NCI-H1417 treated with DMSO at 0.1 percent for 48 hours (cell line): ENCODE measurements at places on chromosomes 3 and 15.

DNA sequence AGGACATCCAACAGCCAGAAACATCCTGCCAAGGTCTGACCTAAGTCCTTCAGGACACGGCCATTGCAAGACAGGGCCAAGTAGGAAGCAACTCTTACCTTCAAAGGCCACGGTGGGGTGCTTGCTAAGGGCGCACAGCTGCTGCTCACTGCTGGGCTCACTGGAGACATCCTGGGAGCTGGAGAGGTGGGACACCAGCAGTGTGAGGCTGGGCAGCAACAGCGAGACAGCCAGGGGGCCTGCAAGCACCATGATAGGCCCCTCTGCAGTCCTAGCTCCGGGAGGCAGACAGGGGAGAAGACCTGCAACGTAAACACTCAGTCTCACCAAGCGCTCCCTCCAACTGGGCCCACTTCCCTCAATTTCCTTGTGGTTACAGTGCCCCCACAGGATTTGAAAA is 79.2 kb downstream of the SEMA5B start:
- no peak for DNase-seq

- DNase-seq: no peak
Measured at GRCh38 chr3:189460511-189460910, 170.7 kb upstream of the TP63 start.

DNA sequence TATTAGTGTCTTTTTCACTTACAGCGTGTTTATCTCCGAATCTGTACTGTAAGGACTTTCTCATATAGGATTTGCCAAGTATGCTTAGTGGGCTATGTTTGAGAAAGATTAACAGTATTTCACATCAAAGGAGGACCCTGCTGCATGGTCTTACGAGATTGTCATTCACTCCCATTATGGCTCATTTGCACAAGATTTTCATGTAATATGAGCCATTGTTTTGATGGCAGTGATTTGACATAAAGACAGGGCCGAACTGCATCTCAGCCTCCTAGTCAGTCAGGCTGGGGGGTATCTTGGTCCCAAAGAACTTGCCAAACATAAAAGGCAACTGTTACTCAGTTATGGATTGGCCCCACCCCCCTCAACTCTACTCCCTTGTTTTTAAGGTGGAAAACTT is 205.9 kb downstream of the ZIC1 start:
- no peak for DNase-seq

GRCh38 chr3:187639927-187640568 is 30.1 kb downstream of the SST start:
- DNase-seq: no peak

DNA sequence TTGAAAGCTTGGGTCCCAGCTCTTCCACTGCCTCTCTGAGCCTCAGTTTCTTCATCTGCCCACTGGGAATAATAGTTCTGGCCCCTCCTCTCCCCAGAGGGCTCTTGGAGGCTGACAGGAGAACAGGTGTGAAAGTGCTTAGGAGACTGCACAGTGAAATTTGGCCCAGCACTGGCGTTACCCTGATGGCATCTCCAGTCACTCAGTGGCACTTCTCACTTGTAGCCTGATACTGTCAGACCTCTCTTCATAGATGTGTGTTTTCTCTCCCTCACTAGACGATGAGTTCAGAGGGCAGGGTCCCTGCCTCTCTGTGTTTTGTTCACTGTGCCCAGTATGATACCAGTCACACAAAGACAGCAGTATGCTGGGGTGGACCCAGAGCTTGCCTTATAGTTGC is 22.2 kb upstream of the IGDCC3 start:
- no peak for DNase-seq

- DNase-seq: no peak
Measured at GRCh38 chr3:52490939-52491526, 4.1 kb upstream of the STAB1 start.

- DNase-seq: no peak
Measured at GRCh38 chr15:35728219-35728940, 182.4 kb upstream of the DPH6 start.

GRCh38 chr3:28651159-28651558 is 302.5 kb upstream of the AZI2 start:
- no peak for DNase-seq

DNA sequence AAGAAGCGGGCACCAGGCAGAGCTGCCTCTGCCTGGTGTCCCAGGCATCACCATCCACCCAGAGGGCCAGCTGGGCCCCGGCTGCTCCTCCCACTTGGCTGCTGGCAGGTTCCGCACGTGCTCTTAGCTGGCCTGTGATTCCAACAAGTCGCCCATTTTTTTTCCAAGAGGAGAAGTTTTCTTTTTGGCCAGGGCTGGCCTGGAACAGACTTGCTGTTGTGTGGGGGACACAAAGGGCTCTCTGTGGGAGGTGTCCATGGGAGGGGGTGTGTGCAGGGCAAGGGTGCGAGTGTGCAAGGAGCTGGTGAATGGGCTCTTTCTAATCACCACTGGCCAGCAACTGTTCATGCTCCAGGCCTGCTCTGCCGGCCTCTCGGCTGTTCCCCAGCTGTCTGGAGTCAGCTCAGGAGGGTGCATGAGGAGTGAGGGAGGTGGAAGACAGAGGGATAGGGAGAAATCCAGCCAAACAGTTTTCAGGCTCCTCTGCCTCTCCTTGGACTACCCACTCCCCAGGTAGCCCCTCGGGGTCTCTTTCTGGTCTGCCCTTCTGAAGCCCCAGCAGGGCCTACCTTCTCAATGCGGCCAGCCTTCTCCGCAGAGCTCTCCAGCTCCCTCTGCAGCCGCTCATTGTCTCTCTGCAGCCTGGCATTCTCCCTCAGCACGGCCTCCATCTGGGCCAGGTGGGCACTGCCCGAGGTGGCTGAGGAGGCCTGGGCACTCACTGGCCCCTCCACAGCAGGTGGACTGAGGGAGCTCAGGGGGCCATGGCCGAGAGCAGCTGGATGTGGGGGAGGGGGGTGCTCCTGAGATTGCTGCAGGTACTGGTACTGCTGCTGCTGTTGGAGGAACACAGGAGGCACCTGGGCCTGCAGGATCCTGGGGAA is 7.1 kb downstream of the AMOTL2 start:
- DNase-seq: no peak

- no peak for DNase-seq
Measured at GRCh38 chr15:45346381-45346780, 32.0 kb downstream of the GATM start.
